ENCODE measurements at places on chromosomes 12 and 14.

DNA sequence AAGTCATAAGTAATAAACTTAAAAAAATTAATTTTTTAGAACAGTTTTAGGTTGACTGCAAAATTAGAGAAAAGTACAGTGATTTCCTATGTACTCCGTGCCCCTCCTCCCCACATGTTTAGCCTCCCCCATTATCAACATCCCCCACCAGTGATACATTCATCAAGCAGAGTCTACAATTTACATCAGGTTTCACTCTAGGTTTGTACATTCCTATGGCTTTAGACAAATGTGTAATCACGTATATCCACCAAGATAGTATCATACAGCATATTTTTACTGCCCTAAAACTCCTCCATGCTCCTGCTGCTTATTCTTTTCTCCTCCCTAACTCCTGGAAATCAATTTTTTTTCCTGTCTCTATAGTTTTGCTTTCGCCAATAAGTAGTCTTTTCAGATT lies 438.7 kb downstream of the LRFN5 start:
- DNase-seq, result no peak

DNA sequence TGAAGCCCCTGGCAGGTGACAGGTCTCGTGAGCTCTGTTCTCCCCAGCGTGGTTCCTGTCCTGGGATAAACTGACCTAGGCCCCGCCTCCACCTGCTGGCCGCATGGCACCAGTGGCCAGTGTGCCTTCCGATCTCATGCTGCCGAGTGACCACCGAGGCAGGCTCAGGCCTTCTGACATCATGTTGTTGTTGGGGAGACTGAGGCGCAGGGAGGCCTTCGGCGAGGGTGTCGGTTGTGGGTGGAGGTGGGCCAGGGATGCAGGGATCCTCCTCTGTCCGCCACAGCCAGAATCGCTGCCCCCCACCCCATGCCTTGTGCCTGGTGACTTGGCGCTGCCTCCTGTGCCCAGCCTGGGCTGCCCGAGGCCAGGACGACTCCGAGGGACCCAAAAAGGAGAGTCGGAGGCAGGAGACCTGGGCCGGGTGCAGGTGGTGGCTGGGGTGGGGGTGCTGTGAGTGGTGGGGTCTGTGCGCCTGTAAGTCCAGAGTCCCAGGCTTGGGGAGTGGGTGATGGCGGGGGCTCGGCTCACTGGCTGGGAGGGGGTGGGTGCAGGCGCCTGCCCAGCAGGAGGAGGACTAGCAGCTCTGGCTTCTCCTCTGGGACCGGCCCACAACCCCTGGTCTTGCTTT lies 24.3 kb downstream of the ASPG start:
- no peak for DNase-seq

- DNase-seq, result no peak
Measured at GRCh38 chr12:61514016-61514415, 746.2 kb upstream of the USP15 start.

- DNase-seq, result no peak
Measured at GRCh38 chr14:70785556-70785955, 23.8 kb downstream of the MAP3K9 start.

DNA sequence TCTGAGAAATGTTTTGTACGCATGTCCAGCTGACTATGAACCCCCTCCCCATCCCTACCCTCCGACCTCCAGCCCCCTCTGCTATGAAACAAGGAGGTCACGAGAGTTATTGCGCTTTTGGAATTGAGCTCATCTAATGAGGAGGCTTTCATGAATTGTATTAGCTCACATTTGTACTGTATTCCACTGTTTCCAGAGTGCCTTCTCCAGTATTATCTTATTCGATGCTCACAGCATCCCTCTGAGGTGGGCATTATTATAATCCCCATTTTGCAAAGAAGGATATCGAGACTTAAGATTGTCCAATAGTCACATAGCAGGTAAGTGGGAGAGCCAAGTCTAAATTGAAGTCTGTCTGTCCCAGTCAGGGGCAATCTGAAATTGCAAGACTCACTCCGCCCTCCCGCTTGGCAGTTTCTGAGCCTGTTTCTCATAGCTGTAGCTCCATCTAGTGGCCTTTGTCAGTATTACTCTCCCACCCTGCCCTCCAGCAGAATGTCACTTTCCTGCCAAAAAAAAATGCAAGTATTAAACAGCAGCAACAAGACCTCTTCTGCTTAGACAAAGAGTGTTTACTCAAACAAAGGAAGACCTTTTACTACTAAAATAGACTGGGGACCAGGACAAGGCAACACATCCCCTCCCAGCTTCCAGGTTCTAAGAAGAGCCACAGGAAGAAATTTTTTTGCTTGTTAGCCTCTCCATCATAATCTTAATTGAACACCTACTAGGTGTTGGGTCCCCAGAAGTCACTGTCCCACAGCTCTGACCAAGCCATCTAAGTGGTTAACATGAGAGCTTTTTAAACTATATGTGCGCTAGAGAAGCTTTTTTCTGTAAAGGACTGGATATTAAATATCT lies 48.6 kb upstream of the TMEM233 start:
- peak; percentile 88 for DNase-seq
